ENCODE measurements at places on chromosomes 1 and 21. TPM values are rescaled to one million over a fixed set of nuclear protein-coding genes. Genes with fewer than 3 reads are reported as not detected.

SPRR2D gene
- not detected for total RNA-seq

- no peak for DNase-seq
These were observed 23.9 kb downstream of the FOXJ3 start for GRCh38 chr1:42311138-42311537.

DNA sequence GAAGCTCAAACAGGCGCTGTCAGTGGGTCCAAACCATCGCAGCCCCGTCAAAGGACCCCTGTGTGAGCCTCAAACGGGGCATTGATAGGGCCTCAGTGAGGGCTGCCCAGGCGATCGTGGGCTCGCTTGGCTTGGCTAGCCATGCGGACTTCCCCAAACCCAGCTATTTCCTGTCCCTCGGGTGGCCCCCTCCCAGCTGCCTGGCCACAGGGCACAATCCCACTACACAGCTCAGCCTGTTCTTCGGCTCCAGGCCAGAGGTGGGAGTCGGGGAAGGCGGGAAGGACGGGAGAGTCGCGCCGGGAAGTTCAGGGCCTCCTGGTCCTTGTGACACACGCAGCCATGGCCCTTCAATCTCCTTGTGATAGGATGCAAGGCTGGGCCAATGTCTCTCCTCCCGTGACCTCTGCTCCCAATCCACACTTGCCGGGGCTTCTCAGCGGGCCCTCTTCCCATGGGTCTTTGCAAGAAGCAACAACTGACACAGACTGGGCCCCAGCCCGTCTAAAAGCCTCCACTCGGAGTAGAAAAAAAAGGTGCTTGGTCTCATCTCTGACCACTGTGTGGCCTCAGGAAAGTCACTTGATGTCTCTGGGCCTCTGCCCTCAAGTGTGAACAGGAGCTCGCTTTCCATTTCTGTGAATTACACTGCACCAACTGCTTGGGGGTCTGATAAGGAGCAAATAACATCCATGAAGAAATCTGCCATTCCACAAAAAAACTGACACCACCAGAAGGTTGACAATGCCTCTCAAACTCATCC is 7.1 kb upstream of the MATN1 start:
- no peak for DNase-seq

DNA sequence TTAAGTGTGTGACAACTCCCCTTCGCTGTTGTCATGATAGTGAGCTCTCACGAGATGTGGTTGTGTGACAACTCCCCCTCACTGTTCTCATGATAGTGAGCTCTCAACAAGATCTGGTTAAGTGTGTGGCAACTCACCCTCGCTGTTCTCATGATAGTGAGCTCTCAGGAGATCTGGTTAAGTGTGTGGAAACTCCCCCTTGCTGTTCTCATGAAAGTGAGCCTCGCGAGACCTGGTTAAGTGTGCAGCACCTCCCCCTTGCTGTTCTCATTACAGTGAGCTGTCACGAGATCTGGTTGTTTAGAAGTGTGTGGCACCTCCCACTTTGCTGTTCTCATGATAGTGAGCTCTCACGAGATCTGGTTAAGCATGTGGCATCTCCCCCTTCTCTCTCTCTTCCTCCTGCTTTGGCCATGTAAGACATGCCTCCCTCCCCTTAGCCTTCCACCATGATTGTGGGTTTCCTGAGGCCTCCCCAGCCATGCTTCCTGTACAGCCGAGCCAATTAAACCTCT is 25.1 kb upstream of the LSS start:
- no peak for DNase-seq

DNA sequence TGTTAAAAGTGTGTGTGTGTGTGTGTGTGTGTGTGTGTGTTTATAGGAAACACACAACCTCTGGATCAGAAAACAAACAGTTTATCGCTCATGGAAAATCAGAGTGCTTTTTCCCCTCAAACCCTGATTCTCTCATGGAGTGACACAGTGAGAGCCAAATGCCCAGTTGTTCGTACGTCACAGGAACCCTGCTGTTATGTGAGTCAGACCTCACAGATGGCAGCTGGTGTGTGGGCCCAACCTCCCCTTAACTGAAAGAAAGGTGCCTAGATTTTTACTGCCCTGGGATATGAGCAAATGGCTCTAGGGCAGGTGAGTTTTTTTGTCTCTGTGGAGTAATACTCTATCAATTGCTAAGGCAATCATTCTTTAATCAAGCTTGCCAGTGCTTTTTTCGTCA is 1788.1 kb downstream of the BRINP3 start:
- no peak for DNase-seq

TMIGD3 gene
- 0.95 TPM for total RNA-seq

- no peak for DNase-seq
These were observed 23.2 kb downstream of the OR13G1 start for GRCh38 chr1:247656221-247656875.

GPR52 gene
- total RNA-seq, result not detected

GRCh38 chr1:25912076-25912831 is 6.0 kb upstream of the STMN1 start:
- no peak for DNase-seq

GRCh38 chr1:115450501-115451040 is 112.5 kb upstream of the NGF start:
- no peak for DNase-seq

Data from transverse colon (tissue), 4 donors.